ENCODE measurements at places on chromosomes 3 and 15. TPM values are rescaled to one million over a fixed set of nuclear protein-coding genes. Genes with fewer than 3 reads are reported as not detected.
A peak's percentile ranks its signal among the peaks of the same experiment; 100 is the strongest.

GRCh38 chr15:48569591-48570302 is 75.8 kb downstream of the FBN1 start:
- DNase-seq = no peak

GRCh38 chr15:101426761-101427333 is 62.7 kb downstream of the PCSK6 start:
- no peak for DNase-seq

DNA sequence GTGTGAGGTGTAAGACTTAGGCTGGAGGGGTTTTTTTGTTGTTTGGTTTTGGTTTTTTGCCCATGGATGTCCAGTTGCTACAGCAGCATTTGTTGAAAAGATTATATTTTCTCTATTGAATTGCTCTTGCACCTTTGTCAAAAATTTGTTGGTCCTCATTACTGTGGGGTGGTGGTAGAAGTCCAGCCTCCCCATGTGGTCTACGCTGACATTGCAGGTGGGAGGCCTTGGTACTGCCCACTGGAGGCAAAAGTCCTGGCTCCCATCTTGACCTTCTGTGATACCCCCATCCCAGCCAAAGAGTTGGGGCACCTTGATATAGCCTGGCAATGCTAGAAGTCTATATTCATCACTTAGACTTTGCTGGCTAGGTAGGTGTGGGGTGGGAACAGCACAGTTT is 5.4 kb upstream of the RAB6B start:
- DNase-seq = no peak

Gene SLC2A2
- polyA plus RNA-seq = not detected

Gene KBTBD12
- not detected for polyA plus RNA-seq

GRCh38 chr15:85615930-85616329 is 178.8 kb downstream of the KLHL25 start:
- peak; percentile 84 for DNase-seq

- peak; percentile 46 for DNase-seq
These were observed 285.1 kb upstream of the MANF start for GRCh38 chr3:51099794-51100535.

Gene GPR176
- 16.2 TPM for polyA plus RNA-seq

GRCh38 chr15:101063891-101064794 is 145.0 kb downstream of the LRRK1 start:
- DNase-seq = no peak

GRCh38 chr15:99508852-99509251 is 56.9 kb upstream of the MEF2A start:
- DNase-seq = no peak

Gene KCTD6
- polyA plus RNA-seq = 4.5 TPM

Gene AP3B2
- polyA plus RNA-seq = 9.4 TPM

Gene TM4SF18
- not detected for polyA plus RNA-seq

Gene KCNH8
- 0.01 TPM for polyA plus RNA-seq

GRCh38 chr3:87987952-87988351 is 70.9 kb downstream of the CGGBP1 start:
- no peak for DNase-seq

GRCh38 chr3:49880581-49881315 is 11.0 kb upstream of the CAMKV start:
- DNase-seq = no peak

Gene SPESP1
- polyA plus RNA-seq = 12.8 TPM

- no peak for DNase-seq
These were observed 2.6 kb upstream of the MAP6D1 start for GRCh38 chr3:183827809-183828537.

GRCh38 chr3:15324379-15324808 is 8.0 kb downstream of the SH3BP5 start:
- no peak for DNase-seq

DNA sequence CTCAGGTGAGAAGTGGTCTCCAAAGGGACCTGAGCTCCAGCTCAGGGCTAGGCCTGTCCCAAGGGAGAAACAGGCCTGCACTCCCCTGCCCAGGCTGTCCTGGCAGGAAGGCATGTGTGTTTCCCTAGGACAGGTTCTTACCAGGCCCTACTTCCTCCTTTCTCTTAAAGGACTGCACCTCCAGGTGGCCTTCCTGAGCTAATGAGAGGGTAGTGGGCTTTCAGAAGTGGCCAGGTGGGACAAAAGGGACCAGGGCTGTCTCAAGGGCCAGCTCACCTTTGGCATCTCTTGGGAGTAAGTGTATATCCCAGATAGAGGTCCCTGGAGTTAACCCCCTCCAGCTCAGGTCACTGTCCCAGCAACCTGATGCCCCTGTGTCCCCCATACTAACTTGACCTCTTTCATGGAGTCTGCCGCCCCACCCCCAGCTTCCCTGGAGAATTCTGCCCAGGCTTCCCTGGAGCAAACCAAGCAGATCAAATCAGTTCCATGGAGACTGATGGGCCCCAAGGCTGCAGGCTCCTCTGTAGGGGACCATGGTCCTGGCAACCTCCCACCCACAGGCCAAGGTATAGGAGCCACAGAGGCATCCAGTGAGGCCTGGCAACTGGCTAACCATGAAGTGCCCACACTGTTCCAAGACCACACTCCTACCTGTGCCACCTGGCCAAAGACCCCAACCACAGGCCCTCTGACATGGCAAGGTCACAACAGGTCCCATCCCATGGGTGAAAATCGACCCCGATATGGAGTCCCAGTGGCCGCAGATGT is 67.6 kb downstream of the ZNF445 start:
- DNase-seq = no peak

- no peak for DNase-seq
These were observed 22.5 kb upstream of the HDAC11 start for GRCh38 chr3:13457593-13457992.

DNA sequence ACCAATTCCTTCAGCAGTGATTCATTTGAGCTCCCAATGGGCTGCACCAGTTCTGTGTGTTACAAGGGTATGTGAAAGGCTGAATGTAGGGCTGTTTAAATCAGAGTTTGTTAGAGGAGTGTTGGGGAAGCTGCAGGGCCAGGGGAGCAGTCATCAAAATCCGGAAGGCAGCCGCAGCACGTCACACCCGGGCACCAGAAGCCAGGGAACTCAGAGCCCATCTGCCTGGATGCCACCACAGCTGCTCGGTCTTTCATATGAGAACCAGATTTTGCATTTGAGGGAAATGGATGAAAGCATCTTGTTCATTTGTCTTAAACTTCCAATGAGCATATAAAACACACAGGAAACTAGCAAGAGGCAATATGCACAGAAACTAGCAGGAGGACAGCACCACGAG is 24.2 kb upstream of the NEO1 start:
- no peak for DNase-seq

- DNase-seq = no peak
These were observed 14.4 kb downstream of the CCDC32 start for GRCh38 chr15:40550341-40551037.

Gene NR1I2
- not detected for polyA plus RNA-seq

GRCh38 chr3:46700772-46701171 is 420 bp upstream of the TMIE start:
- DNase-seq = no peak

DNA sequence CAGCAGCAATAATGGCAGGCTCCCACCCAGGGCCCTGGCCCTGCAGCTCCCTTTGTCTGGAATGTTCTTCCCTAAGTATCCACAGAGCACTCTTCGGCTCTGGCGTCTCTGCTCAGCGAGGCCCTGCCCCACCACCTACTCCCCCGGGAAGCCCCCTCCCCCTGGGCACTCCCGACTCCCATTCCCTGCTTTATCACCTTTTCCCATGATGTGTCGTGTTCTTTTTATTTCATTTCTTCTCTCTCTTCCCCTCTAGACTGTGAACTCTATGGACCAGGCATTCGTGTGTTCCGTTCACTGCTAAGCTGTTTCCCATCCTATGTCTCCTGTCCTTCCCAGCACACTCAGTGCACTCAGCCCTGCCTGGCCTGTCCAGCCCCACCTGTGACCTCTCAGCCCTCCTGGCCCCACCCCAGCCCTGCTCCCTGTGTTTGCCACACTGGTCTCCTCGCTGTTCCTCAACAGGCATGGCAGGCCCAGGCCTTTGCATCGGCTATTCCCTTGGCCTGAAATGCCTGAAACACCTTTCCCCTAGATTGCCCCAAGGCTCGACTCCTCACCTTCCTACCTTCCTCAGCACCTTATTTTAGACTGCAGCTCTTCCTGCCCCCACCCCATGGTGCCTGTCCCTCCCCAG is 107.4 kb downstream of the TPRA1 start:
- DNase-seq = no peak

- no peak for DNase-seq
These were observed 182.8 kb upstream of the NR2E3 start for GRCh38 chr15:71627604-71628003.

DNA sequence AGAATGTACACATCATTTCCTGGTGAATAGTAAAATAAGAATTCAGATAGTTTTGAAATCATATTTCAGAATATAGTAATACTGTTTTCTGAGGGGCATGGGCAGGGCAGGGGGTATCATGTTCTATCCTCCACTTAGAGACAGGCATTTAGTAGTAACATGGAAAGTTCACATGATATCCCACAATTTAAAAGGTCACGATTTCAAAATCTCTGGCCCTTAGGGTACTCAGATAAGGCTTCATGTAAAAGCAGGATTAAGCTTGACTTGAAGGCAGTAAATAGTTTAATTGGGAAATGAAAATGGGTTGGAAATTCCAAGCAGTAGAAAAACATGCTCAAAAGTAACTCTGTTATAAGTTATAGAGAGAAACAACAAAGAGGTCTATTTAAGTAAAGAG is 353.2 kb upstream of the AGTR1 start:
- DNase-seq = no peak

GRCh38 chr3:36942638-36943248 is 2.1 kb downstream of the TRANK1 start:
- DNase-seq = no peak

DNA sequence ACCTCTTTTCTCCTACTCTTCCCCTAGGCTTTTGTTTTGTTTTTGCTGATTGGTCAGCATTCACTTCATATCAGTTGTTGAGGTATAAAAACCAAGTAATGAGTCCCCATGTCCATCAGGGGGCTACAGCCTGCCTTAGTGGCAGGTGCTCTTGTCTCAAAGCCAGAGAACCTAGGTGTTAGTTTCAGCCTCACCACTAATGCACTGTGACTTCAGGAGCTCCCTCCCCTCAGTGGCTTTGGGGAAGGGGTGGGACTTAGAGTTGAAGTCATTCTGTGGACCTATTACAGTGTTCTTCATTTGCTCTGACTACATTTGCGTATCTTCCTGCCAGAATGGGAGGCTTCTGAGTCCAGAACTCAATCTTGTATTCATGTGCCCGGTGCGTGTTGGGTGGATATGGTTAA is 41.6 kb downstream of the NR2C2 start:
- no peak for DNase-seq

Measured in mammary epithelial cell (primary cell).